ENCODE measurements at places on chromosomes 4 and X. TPM values are rescaled to one million over a fixed set of nuclear protein-coding genes. Genes with fewer than 3 reads are reported as not detected.

Gene PCDH18
- 41.2 TPM for total RNA-seq

Gene DMD
- 8.4 TPM for total RNA-seq

Gene TRIM75
- total RNA-seq = not detected

Gene PPID
- total RNA-seq = 38.3 TPM

Gene YIPF7
- total RNA-seq = not detected

Gene ITIH6
- 0.04 TPM for total RNA-seq

Gene POU4F2
- not detected for total RNA-seq

Gene TCEAL5
- 5.3 TPM for total RNA-seq

Gene CXorf49
- total RNA-seq = not detected

Gene PABPC1L2A
- total RNA-seq = 0.83 TPM

Gene CDX4
- 5.2 TPM for total RNA-seq

Gene HERC5
- total RNA-seq = 17.1 TPM
